ENCODE measurements at places on chromosomes 12 and 14. TPM values are rescaled to one million over a fixed set of nuclear protein-coding genes. Genes with fewer than 3 reads are reported as not detected.

GRCh38 chr12:111150921-111151840, 217.7 kb downstream of the PHETA1 start:
- DNase-seq = peak; percentile 58

DNA sequence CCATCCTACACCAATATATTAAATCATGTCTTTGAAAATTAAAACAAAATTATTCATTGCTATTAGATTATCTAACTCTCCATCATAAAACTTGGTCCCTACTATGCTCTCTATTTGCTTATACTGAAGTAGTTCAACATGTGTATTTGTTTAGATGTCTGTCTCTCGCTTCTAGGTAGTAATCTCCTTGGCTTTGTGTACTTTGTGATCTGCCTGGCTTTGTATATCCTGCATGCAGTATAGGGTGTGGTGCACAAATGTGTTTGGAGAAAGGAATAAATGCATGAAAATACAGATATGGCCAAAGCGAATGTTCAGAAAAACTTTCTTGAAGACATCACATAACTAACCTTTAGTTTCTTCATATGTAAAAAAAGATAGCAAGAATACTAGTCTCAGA, 246.6 kb upstream of the LRFN5 start:
- no peak for DNase-seq

Gene PPP4R4
- 0.38 TPM for total RNA-seq

Gene PTGDR
- 2.9 TPM for total RNA-seq

GRCh38 chr14:35858521-35859209, 32.5 kb downstream of the BRMS1L start:
- no peak for DNase-seq

GRCh38 chr14:65206448-65207096, 104.3 kb upstream of the MAX start:
- no peak for DNase-seq

GRCh38 chr14:66288511-66288910, 197.7 kb upstream of the CCDC196 start:
- DNase-seq = no peak

DNA sequence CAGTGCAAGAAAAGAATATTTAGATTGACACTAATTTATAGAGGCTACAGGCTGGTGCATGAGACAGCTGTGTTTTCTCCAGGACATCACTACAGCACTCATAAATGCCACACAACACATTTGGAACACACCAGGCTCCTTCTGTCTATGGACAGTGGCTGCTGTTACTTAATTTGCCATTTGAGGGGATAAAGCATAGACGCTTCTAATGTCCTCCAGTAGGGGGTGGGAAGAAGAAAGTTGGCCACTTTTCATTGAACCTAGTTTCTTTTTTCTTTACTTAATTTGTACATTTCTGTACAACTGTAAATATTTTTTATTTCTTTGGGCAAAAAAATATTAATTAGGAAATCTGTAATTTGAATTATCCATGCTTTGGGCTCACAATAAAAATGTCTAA, 12.4 kb upstream of the RTN1 start:
- DNase-seq = no peak

DNA sequence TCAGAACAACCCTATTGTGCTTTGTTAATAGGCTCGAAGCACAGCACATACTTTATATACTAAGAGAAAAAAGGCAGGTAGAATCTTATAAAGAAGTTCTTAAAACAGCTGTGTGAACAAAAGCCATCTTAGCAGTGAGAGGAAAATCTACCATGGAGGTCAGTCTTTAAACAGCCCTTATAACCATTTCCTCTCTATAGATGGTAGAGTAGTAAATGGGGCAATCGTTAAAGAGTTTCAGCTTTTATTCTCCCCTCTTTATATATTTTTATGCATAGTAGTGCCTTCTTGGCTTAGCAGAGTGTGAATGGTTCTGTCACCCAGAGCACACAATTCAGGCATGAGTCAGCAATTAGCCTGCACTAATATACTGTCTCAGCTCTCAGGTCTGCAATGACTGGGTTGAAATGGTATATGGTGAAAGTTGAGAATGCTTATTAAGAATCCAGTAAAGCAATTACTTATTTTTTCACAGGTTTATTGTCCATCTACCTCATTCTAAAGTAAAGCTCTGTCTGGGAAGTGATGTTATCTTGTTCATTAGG, 305.0 kb downstream of the NELL2 start:
- no peak for DNase-seq

DNA sequence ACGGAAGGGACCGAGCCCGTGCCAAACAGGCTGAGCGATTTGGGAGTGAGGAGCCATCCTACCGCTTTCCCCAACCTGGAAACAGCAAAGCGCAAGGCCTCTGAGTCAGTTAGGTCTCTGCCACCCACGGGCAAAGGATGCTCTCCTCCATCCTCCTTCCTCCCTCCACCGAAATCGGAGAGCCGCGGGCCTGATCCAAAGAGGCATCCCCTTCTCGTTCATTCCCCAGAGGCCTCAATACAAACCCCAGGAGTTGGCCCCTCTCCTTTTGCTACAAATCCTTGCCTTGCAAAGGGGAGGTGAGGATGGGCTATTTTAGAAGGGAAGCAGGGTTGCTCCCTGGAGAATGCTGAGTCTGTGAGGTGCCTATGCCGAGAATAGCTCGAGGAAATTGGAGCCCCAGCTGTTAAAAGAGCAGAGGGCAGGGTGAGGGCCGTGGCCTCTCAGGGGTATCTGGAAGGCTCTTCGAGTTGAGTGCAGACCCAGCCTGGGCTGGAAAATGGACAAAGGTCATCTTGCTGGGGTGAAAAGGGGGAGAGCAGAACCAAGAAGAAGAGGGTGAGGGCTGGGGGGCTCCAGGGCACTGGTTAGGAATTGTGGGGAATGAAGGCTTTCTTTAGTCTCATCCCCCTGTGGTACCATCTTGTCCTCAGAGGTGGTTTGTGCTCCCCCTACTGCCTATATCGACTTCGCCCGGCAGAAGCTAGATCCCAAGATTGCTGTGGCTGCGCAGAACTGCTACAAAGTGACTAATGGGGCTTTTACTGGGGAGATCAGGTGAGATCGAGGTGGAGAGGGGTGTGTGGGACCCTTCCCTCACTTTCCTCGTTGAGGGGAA, 1.1 kb downstream of the TPI1 start:
- DNase-seq = peak; percentile 73

- no peak for DNase-seq
Observed at GRCh38 chr14:36214476-36215216, 38.1 kb upstream of the PTCSC3 start.

- DNase-seq = peak; percentile 66
Observed at GRCh38 chr14:101630056-101630965, 69.0 kb downstream of the DIO3 start.

GRCh38 chr12:77060883-77061240, 4.5 kb downstream of the E2F7 start:
- no peak for DNase-seq

DNA sequence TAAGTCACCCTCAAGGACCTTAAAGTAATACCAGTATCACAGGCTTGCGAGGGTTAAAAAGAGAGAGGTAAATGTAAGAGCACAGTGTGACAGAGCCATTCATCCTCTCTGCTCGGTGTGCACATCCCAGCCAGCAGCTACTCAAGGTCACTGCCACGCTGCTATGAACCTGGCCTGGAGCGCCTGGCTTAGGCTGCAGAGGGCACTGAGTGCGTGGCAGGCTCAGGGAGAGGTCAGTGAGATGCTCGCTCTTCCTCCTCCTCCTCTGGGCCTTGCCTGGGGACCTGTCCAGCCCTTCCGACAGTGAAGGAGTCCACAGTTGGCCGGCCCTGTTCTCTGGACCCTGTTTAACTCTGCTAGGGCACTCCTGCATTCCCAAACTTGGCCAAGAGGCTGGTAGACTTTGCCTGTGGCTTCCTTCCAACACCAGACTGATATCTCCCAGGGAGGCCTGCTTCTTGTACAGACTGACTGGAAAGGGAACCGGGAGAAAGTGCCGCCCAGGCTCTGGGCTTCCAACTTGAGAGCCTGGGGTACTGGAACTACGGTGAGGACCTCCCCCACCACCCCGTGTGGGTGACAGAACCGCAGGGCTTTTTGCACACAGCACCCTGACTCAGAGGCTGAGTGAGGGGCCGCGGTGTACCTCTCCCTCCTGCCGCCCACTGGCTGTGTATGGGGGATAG, 62.6 kb upstream of the CORO1C start:
- no peak for DNase-seq

- no peak for DNase-seq
Observed at GRCh38 chr12:12428047-12428446, 71.2 kb downstream of the BORCS5 start.

- DNase-seq = no peak
Observed at GRCh38 chr12:90925562-90925961, 29.4 kb downstream of the CCER1 start.

- DNase-seq = no peak
Observed at GRCh38 chr12:58889557-58889956, 30.7 kb downstream of the LRIG3 start.

GRCh38 chr14:54567639-54568561, 972 bp downstream of the SAMD4A start:
- peak; percentile 88 for DNase-seq

Gene BICDL1
- total RNA-seq = 0.57 TPM

Data from posterior vena cava (tissue), 2 donors.